ENCODE measurements at places on chromosomes 3 and 15.

DNA sequence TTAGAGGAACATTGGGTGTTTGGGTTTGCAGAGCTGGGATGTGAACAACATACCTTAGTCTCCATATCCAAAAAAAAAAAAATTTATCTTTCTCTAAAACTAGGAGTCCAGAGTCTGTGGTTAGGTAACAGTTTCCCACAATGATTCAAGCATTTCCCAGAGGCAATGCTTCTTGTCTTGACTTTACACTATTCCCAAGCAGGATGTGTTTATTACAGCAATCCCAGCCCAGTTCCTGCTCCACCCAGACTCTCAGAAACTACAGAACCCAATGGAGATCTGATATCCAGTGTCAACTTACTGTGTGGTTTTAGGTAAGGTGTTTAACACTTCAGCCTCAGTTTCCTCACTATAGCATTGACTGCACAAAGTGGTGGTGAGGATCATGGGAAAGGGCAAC, 2.3 kb upstream of the C3orf62 start:
- no peak for DNase-seq

- no peak for DNase-seq
Measured at GRCh38 chr15:98775498-98776230, 127.3 kb downstream of the IGF1R start.

DNA sequence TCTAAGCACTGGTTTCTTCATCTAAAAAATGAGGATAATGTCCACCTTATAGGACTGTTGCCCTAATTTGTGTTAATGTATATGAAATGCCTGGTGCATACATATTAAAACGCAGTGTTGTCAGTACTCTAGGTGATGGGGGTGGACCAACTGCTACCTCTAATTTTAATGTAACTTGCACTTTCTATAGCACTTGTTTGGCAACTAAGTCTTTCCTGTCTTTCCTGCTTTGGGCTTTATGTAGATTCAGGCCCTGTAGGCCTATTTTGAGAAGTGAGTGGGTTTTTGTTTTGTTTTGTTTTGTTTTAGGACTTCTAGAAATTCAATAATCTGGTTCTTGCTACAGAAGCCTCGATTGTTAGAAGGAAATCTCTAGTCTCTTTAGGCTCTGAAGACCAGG, 21.2 kb downstream of the SLC7A14 start:
- DNase-seq, result no peak

DNA sequence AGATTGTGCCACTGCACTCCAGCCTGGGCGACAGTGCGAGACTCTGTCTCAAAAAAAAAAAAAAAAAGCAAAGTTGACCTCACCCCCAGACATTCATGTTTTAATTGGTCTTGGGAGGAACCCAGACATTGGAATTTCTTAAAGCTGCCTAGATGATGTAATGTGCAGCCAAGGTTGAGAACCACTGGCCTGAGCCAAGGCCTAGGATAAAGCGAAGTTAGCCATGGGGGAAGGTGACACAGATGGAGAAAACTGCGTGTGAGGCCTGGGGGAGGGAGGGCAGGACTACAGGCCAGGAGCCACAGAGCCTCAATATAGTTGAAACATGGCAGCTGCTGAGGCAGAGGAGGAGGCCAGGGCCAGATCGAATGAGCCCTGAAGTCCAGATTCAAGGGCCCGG, 21.0 kb downstream of the GLB1 start:
- no peak for DNase-seq

DNA sequence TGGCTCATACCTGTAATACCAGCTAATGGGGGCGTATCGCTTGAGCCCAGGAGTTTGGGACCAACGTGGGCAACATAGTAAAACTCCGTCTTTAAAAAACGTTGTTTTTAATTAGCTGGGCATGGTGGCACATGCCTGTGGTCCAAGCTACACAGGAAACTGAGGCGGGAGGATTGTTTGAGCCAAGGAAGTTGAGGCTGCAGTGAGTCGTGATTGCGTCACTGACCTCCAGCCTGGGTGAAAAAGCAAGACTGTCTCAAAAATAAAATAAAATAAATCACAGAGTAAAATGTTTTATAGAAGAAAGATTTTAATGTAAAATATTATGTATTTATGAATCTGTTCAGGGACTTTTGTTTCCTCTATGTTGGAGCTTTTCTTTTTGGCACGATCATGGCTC, 15.3 kb upstream of the STRIT1 start:
- DNase-seq, result no peak

GRCh38 chr15:41585127-41586047, 26.4 kb downstream of the TYRO3 start:
- no peak for DNase-seq

- DNase-seq, result no peak
Measured at GRCh38 chr15:92597548-92597947, 58.0 kb downstream of the FAM174B start.

DNA sequence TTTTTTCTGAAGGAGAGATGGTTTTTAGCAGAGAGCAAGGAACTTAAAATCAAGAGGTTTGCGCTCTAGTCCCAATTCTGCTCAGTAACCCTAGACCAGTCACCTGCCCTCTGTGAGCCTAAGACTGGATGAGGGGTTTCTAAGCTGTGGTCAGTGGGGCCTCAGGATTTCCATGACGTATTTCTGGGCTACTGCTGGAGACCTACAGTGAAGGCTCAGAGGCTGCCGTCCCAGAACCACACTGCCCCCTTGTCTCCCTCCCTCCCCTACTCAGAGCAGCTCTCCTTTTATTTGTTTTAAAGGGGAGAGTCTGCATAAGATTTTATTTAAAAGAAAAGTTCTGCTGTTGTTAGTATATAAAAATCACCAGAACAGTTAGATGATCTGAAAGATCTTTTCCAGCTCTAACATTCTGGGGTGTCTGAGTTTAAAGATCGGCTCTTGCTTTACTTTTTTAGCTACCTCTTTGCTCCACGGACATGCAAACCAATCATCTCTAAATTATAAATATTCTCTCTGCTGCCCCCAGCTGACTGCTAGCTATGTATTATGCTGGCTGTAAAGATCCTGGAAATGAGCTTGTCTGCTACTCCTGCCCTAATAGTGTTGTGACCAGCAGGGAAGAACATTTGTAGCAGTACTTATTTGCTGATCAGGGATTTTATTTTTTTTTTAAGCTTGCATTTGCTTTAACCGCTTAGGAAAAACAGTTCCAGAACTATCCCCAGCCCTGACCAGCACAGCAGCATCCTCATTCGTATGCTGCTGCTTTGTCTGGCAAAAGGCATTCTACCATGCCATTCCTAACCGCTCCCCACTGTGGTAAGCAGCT, 28.6 kb upstream of the NDUFB4 start:
- DNase-seq, result no peak

DNA sequence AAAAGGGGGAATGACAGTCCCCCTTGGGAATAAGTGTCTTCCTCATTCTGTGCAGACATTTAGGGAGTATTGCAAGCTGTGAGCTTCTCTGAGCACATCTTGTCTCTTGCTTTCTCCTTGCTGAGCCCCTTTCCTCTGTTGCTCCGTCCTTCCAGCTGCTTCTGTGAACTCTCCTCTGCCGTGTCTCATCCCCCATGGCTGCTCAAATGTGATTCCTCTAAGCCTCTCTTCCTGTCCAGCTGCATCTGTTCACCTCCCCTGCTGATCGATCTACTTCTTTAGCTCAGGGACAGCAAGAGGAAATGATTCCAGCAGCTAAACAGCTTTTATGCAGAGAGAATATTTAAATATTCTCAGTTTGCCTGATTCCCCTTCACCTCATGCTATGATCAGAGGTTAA, 328.0 kb upstream of the DNAJC19 start:
- no peak for DNase-seq

DNA sequence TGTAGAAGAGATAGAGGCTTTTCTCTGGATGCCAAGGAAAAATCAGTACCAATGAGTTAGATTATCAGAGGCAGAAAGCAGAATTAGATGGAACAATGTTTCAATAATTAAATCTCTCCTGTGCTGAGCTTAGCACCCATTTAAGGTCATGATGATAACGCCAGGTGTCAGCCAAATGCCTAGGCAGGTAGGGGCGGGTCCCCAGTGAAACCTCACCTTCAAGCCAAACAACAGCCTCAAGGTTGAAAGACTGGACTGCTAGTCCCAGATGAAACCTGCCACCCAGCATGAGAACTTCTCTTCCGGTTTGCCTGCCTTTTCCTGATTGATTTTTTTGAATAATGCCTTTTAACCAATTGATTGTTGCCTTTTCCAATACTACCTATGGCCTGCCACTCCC, 363.0 kb downstream of the PLOD2 start:
- no peak for DNase-seq

DNA sequence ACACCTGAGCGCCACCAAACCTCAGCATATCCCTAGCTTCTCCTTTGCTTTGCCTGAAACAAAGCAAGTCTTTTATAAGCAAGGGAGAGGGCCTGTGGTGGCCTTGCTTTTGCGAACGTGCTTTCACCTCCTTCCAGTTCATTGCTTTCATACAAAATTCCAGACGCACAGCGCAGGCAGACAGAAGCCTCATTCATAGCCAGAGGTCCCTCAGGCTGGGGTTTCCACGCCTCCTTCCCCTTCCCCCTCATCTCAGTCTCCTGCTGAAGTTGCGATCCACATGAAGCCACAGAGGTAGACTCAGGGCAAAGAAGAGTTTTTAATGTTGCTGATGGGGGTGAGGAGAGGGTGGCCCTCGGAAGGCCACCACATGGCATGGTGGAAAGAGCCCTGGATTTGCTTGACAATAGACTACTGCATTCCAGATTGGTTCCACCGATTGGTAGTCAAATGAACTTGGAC, 59.4 kb upstream of the FLNB start:
- DNase-seq, result no peak

- DNase-seq, result no peak
Measured at GRCh38 chr15:40058476-40059140, 19.6 kb upstream of the SRP14 start.

GRCh38 chr3:62839748-62840147, 35.5 kb downstream of the CADPS start:
- DNase-seq, result no peak

DNA sequence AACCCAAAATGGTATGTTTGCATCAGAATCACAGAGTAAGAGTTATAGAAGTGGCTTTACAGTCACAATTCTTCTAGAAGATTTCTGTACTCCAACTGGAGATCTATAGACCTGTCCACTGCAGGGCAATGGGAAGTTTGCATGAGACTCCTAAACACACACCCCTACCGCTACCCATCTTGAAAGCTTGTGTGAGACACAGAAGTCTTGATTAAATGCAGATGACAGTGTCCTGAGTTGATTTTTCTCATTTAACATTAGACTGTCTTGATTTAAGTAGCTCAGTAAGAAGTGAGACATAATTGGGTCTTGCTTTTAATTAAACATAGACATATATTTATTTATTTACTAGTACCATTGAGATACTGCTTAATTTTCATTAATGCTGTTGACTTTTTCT, 54.4 kb downstream of the CD47 start:
- no peak for DNase-seq

GRCh38 chr15:96180087-96180748, 150.3 kb upstream of the NR2F2 start:
- DNase-seq, result no peak

DNA sequence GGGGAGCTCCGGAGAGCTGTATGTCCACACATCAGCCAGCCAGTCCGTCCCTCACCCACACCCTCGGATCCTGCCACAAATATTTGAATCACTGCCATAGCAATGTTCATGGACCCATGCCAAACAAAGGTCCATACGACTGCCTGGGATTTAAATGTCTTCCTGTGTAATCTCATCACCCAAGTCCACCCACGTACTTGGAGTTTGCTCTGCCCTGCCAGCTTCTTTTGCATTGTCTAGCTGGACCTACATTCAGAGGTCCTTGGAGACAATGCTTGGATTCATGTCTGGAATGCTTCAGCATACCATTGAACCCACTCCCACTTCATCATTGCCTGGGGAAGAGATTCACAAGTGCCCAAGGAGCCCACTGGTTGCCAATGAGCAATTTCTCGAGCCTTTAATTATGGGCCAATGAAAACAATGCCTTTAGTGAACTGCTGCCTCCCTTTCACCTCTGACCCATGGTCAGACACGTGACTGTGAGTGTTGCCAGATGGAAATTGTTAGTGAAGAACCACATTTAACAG, 90.4 kb upstream of the PHLDB2 start:
- no peak for DNase-seq

Data from iPS DF 6.9 (cell line).